ENCODE measurements at places on chromosomes 7 and 10.

DNA sequence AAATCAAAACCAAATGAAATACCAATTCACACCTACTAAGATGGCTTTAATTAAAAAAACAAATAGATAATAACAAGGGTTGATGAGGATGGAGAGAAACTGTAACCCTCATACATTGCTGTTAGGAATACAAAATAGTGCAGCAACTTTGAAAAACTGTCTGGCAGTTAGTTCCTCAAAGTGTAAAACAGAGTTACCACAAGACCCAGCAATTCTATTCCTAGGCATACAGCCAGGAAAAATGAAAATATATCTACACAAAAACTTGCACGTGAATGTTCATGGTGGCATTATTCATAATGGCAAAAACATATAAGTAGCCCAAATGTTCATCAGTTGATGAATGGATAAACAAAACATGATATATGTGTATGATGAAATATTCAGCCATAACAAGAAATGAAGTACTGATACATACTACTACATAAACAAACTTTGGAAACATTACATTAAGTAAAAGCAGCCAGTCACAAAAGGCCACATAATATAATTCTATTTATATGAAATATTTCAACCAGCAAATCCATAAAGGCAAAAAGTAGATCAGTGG is 83.5 kb downstream of the BRAF start:
- no peak for DNase-seq
- H3K27ac ChIP-seq = no peak overlapping the region
- H3K27me3 ChIP-seq = no peaks in the 10 kb centered on the region
- H3K4me3 ChIP-seq = no peak overlapping the region
- H3K4me1 ChIP-seq = no peaks in the 10 kb centered on the region

- DNase-seq = no peak
- peaks cover 4% of the 10 kb centered on the region for H3K36me3 ChIP-seq
- no peaks in the 10 kb centered on the region for H3K27me3 ChIP-seq
- H3K4me3 ChIP-seq = no peak overlapping the region
- H3K4me1 ChIP-seq = peaks cover 10% of the 10 kb centered on the region
These were observed 35.7 kb upstream of the FGL2 start for GRCh38 chr7:77235276-77235675.

DNA sequence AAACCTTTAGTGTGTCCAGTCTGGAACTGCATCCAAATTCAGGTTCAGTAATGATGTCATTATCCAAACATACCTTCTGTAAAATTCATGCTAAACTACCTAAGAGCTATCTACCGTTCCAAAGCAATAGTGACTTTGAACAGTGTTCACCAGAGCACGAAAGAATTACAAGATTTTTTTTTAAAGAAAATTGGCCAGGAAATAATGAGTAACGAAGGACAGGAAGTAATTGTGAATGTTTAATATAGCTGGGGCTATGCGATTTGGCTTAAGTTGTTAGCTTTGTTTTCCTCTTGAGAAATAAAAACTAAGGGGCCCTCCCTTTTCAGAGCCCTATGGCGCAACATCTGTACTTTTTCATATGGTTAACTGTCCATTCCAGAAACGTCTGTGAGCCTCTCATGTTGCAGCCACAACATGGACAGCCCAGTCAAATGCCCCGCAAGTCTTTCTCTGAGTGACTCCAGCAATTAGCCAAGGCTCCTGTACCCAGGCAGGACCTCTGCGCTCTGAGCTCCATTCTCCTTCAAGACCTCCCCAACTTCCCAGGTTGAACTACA is 694 bp upstream of the FAS start:
- H3K27ac ChIP-seq = peak overlapping the region; percentile 94
- peak overlapping the region; percentile 87 for H3K4me3 ChIP-seq
- H3K4me1 ChIP-seq = peaks cover 58% of the 10 kb centered on the region
- H3K36me3 ChIP-seq = peaks cover 14% of the 10 kb centered on the region

DNA sequence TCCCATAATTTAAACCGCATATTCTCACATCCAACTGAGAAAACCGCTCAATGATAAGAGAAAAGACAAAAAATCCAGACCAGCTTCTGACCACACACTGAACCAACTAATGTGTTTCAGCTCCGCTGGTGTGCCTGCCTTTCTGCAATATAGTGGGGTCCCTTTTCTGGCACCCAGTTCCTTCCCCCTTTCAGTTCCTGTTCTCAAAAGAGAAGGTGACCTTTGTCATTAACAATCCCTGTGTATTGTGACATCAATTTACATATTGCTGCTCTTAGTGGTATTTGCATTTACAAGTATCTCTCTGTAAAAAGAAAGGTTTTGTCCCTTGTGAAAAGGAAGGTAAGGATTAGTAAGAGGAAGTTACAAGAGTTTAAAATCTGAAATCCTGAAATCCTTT is 1.4 kb downstream of the PPP1R17 start:
- H3K4me3 ChIP-seq = no peak overlapping the region
- no peaks in the 10 kb centered on the region for H3K4me1 ChIP-seq
- no peaks in the 10 kb centered on the region for H3K36me3 ChIP-seq
- no peak for DNase-seq
